ENCODE measurements at places on chromosomes 1 and 21.
A peak's percentile ranks its signal among the peaks of the same experiment; 100 is the strongest.

- ATAC-seq = peak; percentile 65
Observed at GRCh38 chr1:243420946-243421685, 165.3 kb downstream of the SDCCAG8 start.

DNA sequence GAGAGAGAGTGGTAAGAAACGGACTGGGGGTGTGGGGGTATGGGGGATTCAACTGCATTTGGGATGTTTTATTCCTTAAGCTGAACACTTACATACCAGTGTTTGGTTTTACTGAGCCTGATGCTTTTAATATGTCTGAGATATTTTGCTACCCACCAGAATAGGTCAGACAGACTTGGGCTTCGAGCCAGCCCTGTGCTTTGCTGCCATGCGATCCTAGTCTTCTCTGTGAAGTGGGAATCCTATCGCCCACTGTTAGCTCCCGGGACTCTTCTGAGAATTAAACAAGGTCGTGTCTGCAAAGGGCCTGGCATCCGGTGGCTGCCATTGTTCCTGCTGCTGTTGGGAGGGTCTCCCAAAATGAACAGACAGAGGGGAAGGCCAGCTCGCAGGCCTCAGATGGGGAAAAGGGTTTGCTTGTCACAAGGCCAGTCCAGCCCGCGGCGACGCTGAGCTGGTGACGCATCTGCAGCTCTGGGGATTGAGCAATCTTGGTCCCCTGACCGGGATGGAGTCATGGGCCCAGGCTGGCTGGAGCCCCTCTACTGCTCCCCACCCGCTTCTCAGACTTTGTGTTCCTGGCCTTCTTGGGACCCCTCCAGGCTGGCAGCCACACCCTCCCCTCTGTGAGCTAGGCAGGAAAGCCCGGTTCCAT, 26.9 kb upstream of the ECE1 start:
- no peak for ATAC-seq

DNA sequence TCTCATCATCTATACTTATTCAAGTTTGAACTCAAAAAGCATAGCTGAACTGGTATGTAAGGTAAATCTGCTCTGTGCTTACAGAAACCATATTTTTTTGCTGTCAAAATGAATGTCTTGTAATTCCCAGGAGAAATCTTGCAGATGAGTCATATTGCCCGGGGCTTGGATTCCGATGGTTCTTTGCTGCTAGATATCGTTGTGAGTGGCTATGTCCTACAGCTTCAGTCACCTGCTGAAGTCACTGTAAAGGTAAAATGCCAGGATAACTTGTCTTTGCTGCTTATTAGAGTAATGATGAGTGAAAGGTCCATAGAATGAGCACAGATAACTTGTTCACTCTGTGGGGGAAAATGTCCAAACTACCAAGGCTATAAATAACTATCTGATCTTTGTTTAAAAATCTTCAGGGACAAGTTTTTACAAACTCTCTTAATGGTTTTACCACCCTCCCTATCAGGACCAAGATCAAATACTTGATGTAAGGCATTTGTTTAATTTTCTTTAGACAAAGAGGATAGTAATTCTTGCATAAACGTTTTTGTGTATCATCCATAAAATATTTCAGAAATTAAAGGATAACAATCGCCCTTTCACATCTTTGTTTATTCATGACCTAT, 222.3 kb downstream of the TPR start:
- peak; percentile 83 for ATAC-seq

DNA sequence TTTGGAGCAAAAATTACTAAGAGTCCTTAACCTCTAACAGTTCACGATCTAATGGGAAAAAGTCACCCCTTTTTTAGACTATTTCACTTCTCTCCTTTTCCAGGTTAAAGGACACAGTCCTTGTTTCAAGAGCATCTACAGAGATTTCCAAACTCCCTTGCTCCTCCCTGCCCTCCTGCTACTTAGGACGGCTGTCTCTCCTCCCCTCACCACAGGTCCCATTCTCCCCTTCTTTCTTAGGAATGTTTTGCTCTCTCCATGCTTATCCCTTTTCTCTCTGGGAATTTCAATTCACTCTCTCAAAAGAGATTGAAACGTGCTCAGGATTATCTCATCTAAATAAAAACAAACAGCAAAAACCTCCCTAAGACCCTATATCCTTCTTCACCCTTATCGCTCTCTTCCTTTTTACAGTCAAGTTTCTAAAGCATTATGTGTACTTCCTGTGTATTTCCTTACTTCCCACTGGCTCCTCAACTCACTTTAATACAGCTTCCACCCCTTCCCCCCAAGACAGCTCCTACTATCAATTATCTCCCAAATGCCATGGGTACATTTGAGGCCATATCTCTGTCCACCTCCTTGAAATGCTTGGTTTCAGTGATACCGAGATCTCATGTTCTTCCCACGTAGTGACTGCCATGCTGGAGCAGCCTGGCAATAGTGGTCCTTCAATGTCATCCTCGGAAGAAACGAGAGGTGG, 43.2 kb upstream of the ZNF281 start:
- no peak for ATAC-seq

- ATAC-seq = no peak
Observed at GRCh38 chr1:112196731-112197130, 199.3 kb upstream of the CTTNBP2NL start.

DNA sequence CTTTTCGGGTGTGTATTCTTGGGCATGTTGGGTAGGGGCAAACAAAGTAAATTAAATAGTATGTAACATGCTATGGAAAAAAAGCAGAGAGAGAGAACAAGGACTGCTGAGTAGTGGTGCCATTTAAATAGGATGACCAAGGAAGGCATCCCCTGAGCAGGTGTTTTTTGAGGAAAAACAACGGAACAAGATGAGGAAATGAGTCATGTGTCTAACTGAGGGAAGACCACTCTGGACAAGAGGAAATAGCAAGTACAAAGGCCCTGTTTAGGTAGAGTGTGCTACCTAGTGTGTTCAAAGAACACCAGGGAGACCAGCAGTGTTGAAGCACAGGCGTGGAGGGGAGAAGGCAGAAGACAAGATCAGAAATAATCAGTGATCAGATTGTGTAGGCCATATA, 20.1 kb upstream of the GUCA2A start:
- ATAC-seq = no peak

DNA sequence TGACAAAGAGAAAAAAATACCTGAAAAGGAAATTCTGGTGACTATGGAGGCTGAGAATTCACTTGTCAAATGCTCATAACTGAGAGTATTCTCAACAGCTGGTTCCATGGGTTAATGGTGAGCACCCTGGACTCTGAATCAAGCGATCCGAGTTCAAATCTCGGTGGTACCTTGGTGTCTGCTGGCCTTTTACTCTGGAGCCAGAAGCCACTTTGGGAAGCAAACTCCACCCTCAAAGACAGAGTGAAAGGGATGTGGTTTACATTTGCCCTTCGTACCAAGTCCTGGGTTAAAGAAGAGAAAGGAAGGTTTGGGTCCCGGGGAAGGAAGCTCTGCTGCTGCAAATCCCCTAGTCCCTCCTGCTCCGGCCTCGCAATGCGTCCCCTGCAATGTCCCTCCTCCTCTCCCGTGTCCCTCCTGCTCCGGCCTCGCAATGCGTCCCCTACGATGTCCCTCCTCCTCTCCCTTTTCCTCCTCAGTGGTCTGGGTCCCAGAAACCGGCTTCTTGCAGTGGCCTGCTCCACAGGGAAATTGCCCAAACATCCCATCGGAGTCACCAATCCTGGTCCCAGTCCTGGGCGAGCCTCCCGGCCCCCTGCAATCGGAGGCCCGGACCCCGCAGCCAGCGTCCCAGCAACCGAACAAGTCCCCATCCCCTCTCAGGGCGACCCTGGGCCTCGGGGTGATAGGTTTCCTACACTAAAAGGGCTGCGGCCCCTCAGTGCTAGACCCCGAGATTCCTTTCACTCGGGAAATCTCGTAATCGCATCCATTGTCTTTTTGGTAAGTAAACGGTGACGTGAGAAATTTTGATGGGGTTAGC, 129.4 kb downstream of the PPIAL4G start:
- peak; percentile 37 for ATAC-seq

DNA sequence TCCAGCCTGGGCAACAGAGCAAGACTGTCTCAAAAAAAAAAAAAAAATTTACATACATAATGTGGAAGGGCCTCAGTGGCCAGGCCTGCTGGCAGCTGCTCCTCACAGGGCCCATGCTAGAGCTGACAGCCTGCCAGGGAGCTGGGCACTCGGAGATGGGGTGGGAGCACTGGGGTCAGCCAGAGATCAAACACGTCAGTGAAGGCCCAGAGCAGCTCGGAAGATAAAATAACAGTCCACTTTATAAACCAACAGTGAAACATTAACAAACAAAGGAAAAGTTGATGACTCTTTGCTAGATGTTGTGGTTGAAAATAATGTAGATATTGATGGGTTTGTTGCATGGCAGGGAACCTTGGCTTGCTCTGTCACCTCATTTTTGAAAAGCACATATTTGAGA, 42.7 kb downstream of the ATP5PF start:
- ATAC-seq = no peak

GRCh38 chr21:29238053-29238966, 60.4 kb upstream of the BACH1 start:
- peak; percentile 78 for ATAC-seq

DNA sequence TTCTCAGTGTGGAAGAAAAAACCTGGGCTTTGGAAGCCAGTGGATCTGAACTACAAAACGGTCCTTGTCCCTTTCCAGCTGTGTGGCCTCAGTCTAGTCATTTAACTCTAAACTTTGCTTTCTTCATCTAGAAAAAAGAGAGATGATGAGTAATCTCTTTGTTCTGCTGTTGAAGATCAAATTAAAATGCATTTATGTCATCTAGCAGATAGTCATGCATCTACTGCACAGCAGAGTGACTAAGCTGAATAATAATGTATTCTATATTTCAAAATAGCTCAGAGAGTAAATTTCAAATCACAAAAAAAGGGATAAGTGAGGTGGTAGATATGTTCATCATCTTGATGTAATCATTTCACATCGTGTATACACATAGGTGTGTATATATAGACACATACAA, 473.2 kb downstream of the DSCAM start:
- no peak for ATAC-seq

- no peak for ATAC-seq
Observed at GRCh38 chr1:73611681-73612080, 586.3 kb downstream of the LRRIQ3 start.

DNA sequence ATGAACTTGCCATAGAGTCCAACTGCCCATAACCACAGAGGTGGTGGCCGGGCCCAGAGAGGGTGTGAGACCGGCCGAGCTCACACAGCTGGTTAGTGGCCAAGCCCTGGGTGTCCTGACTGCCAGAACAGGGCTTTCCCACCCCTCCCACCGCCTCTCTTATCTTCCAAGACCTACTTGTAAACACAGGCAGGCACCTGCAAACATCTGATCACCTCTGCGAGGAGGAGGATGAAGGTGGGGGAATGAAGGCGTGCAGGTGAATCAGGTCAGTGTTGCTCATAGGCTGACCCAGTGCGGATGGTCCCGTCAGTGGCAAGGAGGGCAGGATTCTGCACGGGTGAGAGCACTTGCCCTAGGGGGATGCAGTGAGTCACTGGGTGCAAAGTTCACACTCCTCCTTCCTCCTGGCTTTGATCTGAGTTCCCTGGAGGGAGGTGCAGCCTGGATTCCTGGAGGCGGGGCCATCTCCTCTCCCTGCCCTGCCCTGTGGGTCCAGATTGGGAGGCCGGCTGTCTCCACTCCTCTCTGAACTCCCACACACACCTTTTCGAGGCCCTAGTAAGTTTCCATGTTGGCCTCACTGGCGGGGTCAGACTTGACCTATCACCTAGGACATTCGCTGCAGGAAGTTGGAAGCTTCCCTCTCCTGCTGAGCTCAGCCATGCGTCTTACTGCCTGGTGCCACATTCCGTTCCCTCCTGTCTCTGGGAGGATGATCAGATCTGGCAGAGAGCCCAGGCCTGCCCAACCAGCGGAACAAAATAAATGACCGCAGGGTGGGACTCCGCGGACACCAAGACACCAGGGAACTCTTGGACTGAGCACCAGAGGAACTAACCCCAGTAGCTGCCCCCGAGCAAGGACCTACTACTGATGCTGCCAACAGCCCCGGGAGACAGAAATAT, 7.3 kb downstream of the UQCRHL start:
- peak; percentile 52 for ATAC-seq

DNA sequence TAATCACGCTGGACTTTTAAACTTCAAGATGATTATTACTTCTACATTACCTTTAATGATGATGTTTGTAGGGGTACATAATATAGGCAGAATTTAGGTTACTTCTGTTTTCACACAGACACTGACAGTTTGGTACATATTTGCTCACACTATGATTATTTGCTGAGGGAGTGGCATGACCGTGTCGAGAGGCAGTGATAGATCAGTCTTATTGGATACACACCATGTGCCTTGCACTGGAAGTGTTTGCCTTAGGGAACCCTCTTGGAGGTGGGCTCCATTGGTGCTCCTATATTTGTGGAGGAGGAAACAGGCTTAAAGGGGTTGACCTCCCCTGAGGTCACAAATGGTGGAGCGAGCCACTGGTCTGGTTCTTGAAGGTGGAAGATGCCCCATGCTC, 132.1 kb downstream of the PRDM2 start:
- no peak for ATAC-seq

DNA sequence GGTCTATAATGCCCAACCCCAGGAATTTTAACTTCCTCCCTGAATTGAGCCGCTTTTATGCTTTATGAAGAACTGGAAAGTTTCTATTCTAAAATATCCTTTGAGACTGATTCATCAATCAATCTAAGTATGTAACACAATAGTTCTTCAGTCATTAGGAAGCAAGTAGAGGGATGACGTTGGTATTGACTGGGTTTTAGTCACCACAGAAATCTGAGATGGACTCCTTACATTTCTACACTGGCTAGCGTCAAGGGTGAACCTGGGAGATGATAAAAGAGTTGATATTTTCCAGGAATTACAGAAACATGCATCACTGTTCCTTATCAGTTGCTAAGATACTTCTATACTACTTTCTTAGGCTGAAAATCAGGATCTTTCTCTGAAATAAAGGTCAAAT, 308.0 kb downstream of the HMCN1 start:
- peak; percentile 84 for ATAC-seq

DNA sequence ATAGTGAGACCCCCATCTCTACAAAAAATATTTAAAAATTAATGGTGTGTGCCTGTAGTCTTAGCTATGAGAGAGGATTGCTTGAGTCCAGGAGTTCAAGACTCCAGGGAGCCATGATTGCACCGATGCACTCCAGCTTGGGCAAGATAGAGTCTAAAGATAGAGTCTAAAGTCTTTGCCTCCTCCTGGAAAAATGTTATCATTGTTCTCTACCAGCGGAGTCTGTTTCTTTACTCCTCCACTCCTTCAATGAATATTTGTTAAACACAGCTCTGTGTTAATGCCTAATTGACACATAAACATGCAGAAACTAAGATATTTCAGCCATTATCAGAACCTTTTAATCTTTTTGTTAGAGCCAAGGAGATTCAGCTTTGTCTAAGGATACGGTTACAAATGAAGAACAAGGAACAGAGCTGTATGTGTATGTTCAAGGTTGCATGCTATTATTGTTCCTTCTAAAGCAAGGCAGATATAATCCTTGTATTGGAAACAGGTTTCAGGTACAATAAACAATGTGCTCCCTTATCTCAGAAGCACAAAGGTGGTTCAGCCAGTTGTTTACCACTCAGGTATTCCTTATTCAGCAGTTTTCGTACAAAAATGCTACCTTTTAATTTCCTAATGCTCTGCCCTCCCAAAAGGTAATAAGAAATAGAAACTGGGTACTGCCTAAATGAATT, 15.4 kb downstream of the OVAAL start:
- peak; percentile 13 for ATAC-seq

- no peak for ATAC-seq
Observed at GRCh38 chr1:117089996-117090395, 29.9 kb downstream of the TTF2 start.

- no peak for ATAC-seq
Observed at GRCh38 chr1:34864759-34865158, 5.2 kb upstream of the SMIM12 start.
